MG63 (cell line): ENCODE measurements at places on chromosomes 12 and 14.

DNA sequence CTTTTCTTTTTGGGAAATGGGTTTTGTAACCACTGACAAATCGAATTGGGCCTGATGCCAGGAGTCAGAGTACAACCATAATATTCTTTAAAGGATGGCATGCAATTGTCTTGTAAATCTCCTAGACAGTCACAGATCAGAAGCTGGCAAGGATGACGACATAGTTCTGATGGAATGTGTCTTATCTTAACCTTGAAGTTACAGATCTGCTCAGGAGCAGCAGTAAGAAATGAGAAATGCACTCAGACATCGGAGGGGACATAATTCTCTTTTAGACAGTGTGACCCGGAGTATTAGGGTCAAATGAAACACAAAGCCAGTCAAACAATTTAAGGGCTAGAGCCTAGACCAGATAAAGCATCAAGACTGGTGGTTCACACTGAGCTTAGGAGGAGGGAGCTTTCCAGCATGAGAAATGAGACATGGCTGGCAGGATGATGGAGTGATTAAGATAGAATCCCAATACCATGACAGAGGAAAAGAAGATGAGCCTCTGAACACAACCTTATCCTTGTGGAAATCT, 17.5 kb downstream of the CBX5 start:
- DNase-seq, result peak; percentile 49

- DNase-seq, result no peak
Measured at GRCh38 chr12:122820838-122821271, 14.4 kb upstream of the HIP1R start.

DNA sequence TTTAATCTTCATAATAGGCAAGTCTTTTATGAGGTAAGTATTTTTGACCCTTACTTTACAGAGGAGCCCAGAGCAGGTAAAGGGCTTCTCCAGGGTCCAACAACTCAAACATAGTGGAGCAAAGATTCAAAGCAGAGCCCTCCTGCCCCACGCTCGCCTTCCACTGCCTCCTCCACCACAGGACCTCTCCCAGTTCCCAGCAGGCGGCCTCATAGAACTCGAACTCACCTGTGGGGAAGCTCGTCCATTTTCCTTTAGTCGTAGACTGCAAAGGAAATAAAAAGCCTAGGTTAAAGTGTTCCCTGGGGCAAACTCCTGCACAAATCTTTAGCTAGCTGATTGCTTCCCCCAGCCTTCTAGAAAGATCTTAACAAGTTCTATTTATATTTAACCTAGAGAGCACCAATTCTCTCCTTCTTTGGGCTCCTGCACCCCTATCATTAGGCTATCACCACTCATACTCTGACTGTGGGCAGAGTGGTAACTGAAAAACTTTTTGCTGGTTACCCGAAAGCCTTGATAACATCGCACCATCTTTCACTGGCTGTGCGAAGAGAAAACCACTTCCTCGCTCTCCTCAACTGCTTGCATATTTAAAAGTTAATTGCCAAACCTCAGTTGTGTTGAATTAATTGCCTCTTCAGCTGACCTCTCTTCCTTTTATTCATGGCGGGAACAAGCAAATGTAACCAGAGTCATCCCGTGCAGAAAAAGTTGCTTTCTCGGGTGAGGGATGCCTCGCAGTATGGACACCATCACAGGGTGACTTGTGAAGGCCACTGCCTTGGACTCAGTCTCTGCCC, 299.6 kb downstream of the DPF3 start:
- no peak for DNase-seq

DNA sequence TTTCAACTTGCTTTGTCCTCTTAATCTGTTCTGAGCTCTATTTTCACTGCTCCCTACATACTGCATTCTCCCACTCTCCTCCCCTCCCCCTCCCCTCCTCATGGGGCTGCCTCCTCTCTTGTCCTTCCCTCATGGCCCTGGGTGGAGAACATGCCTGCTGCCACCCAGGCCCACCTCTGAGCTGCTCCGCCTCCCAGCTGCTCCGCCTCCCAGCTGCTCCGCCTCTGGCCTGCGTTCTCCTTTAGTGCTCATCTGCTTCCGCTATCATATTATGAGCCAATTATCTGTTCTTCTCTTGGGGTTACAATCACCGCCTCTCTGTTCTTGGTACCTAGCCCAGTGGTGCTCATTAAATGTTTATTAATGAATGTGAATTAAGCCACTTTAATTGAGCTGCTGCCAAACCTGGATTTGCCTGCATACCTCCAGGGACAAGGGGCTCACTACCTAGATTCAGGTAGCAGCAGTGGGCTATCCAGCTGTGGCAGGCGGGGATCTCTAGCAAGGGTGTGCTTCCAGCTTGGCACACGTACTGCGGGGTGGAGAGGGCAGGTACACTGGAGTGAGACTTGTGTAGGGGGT, 32.0 kb upstream of the FAM181A start:
- no peak for DNase-seq

DNA sequence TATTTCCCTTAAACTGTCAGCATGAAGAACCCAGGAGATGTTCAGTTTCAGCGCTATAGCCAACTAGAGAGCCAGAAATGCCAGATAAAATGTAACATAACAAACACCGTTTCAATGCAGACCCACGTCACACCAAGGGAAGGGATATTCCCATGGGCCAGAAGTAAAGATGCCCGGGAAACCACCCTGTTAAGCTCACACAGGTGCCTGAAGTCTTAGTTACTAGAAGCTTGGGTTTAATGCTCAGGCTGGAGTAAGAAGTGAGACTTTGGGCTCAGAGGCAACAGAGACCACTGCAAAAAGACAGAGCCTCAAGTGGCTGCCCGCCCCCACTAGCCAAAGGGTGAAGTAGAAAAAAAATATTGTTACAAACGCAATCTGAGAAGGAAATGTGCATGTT, 52.3 kb downstream of the SYNE3 start:
- DNase-seq, result no peak

GRCh38 chr12:88643685-88644084, 63.4 kb upstream of the KITLG start:
- DNase-seq, result no peak

DNA sequence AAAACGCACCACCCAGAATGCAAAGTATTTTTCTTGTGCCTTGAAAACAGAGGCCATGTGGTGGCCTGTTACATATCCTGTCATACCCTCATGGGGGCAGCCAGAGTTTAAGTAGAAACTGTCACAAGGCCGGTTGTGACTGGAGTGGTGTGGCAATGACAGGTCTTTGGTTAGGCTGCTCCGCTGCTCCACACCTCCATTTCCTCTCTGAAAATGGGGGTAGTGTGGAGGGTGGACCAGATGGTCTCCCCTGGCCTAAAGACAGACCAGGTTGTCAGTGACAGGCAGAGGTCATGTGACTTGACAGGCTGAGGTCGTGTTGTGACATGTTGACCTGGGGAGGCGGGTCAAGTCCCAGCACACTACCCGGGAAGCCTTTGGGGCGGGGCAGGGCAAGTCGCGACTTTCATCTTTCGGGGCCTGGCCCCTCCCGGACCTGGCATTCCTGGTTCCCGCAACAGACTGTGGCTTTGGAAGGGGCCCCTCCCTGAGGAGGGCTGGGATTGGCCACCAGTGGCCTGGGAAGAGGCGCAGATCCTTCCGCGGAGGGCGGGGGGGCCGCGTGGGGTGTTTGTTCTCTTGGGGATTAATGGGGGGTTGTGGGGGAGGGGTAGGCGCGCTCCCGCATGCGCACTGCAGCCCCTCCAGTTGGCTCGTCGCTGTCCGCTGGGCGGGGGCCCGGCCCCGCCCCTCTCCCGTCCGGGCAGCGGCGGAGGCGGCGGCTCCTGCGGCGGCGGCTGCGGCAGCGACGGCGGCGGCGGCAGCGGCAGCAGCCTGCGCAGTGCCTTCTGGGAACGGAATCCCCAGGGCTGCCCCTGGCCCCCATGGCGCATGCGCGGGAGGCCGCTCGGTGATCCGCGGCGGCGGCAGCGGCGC, at the start of gene MBD6:
Gene MBD6, plus strand, starts transcription at position 814 of the 876 bp plus-strand sequence. CDS start 1,480 bp downstream, outside the sequence.
- DNase-seq, result peak; percentile 97

GRCh38 chr12:106074361-106074705, 64.4 kb downstream of the NUAK1 start:
- DNase-seq, result no peak

DNA sequence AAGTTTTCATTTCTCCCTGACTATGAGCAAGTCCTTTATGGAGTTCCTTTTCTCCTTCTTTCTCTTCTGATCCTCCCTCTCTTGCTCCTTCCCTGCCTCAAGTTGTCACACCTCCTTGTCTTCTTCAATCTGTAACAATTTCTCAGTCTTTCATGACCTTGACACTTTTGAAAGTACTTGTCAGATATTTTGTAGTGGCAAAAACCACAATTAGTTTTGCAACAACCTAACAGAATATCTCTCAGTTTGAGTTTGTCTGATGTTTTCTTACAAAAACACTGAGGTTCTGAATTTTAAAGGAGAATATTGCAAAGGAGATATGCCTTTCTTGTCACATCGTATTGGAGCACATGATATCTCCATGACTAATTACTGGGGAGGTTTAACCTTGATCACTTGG, 4.1 kb upstream of the CRADD start:
- no peak for DNase-seq

DNA sequence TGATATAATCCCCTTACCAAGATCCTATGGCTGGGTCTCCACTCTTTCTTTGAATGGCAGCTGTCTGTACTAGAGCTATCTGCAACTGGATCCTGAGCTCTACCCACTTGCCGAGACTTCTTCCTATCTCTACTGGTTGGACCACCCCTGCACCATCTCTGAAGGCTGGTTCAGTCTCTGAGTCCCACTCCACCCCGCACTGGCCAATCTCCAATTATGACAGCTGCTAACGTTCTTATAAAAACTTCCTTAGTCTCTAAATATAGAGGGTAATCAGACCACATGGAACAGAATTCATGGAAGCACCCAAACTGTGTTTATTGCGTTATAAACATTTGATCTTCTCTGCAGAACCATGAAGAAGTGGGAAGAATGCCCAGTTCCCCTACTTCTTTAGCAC, 186.6 kb upstream of the EEA1 start:
- no peak for DNase-seq

DNA sequence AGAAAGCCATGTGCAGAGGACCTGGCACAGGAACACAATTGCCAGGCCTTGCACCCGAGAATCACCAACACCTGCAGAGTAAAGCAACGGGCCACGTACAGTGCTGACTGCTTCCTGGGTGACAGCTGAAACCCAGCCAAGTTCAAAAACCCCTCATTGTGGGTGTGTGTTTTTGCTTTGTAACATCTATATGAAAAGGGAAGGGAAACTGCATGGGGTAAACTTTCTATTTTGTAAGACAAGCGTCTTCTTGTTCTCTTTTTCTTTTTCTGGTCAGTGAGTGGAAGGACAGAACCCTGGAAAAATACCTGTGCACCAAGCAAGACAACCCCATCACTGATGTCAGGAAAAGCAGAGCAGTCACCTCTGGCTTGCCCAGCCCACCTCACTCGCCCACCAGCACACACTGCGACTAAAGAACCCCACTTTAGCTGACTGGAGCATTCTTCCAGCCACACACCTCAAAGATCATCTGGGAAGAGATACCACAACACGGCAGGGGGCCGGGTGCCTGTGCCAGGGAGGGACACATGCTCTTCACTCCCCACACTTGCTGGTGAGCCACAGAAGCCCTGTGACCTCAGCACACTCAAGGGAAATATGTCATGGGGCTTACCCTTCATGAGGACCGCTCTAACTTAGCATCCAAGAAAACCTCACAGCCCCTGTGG, 172.3 kb downstream of the NDUFA12 start:
- DNase-seq, result no peak

GRCh38 chr12:24398605-24399004, 449.1 kb upstream of the SOX5 start:
- DNase-seq, result no peak

- DNase-seq, result no peak
Measured at GRCh38 chr14:23171222-23171975, 12.1 kb downstream of the SLC7A8 start.

GRCh38 chr14:76701436-76701835, 59.8 kb upstream of the VASH1 start:
- DNase-seq, result no peak

DNA sequence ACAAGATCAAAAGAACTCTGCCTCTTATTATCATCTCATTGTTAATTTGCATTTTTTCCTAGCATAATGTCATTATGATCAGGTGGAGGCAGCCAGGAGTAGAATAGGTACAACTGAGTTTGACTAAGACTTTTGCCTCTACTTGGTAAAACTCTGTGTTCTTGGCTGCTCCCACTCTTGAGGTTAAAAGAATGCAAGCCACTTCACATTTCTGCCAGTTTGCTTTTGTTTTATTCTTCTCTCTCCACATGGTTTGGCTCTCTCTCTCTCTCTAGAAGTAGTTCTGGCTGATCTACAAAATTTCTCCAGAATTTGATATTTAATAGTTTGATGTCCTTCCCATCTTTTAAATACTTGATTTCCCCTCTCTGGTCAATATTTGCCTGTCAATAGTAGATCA, 170.7 kb upstream of the E2F7 start:
- no peak for DNase-seq

- DNase-seq, result no peak
Measured at GRCh38 chr12:2386566-2386965, 333.8 kb downstream of the CACNA1C start.

DNA sequence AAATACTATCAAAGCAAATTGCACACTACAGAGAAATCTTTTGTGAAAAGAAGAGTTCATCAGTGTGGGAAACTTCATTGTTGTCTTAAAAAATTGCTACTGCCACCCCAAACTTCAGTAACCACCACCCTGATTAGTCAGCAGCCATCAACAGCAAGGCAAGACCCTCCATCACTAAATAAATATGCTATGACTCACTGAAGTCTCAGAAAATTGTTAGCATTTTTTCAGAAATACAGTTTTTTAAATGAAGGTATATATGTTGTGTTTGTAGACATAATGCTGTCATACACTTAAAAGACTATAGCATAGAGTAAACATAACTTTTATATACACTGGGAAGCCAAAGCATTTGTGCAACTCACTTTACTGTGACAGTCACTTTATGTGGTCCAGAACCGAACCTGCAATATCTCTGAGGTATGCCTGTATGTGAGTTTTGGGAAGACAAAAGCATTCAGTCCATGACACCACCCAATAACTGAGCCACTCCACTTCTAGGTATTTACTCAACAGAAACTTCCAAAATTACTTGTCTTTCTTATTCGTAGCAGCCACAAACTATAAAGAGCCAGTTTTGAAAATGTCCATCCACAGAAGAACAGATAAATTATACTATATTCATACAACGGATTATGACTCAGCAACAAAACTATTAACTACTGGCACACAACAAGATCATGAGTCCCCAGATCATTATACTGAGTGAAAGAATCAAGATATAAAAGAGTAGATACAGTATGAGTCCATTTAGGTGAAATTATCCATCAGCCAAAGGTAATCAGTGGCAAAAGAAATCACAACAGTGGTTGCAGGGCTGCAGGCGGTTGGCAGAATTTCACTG, 649.6 kb downstream of the BCL11B start:
- peak; percentile 12 for DNase-seq

DNA sequence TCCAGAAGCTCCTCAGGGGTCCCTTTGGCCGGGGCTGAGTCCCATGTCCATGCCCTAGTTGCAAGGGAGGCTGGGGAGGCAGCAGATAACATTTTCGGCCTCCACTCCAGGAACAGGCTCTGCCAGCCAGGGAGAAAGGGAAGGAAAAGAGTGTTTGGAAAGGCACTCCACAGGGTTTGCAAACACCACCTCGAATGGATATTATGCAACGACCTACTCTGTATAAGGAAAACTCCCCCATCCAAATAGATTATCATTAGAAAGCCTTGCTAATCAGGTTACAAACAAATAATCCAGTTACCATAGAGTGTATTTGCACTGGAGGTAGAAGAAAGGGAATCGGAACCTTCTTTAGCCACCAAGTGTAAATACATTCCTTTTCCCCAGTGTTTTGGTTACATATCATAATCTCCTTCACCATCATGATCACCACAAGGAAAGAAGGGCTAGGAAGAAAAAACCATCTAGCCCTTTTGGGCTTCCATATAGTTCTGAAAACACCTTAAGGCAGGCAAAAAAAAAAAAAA, 40.4 kb downstream of the TMCC3 start:
- no peak for DNase-seq
